Activated CD4-positive, alpha-beta T cell treated with anti-CD3 and anti-CD28 coated beads, Interleukin-2, amount 10 ng/mL, durations not matched to agents 7 days and 5 days (primary cell): ENCODE measurements at places on chromosomes 11 and 22. TPM values are rescaled to one million over a fixed set of nuclear protein-coding genes. Genes with fewer than 3 reads are reported as not detected.

OR51B5 gene
- not detected for total RNA-seq

FGF19 gene
- total RNA-seq, result not detected

C11orf58 gene
- 119 TPM for total RNA-seq

ARHGAP8 gene
- total RNA-seq, result 0.30 TPM

LIF gene
- 103 TPM for total RNA-seq

C22orf31 gene
- not detected for total RNA-seq

OR5D13 gene
- not detected for total RNA-seq

SULT4A1 gene
- not detected for total RNA-seq

OR5M11 gene
- total RNA-seq, result not detected

ANO3 gene
- total RNA-seq, result not detected

SPDYC gene
- total RNA-seq, result not detected

OR8D1 gene
- not detected for total RNA-seq

MYBPC3 gene
- total RNA-seq, result not detected

UPK3A gene
- not detected for total RNA-seq

FAM111B gene
- total RNA-seq, result 106 TPM

CABP2 gene
- total RNA-seq, result not detected

PLAAT2 gene
- total RNA-seq, result 0.29 TPM

OMP gene
- not detected for total RNA-seq

PHOX2A gene
- not detected for total RNA-seq

PRPF19 gene
- total RNA-seq, result 128 TPM

NRIP3 gene
- 0.75 TPM for total RNA-seq
